ENCODE measurements at places on chromosomes 7 and 10. TPM values are rescaled to one million over a fixed set of nuclear protein-coding genes. Genes with fewer than 3 reads are reported as not detected.

DNA sequence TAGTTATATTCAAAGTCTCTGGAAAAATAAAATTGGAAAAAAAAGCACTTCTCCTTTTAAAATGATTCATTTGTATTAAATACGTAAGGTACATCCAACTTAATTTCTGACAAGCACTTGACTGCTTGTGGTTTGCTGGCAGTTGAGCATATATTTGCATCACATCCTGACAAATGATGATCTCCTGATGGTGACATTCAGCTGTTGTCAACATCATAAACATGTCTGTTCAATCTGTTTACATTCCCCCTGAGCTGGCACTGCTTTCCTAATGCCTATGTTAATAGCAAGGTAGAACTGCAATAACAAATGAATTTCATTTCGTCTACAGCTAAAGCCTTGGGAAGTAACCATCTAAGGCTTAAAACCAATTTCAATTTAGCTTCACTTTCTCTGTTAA, 24.4 kb downstream of the TSPAN12 start:
- no peak overlapping the region for H3K4me3 ChIP-seq
- no peak overlapping the region for H3K27ac ChIP-seq
- no peaks in the 10 kb centered on the region for H3K27me3 ChIP-seq
- H3K4me1 ChIP-seq = peaks cover 8% of the 10 kb centered on the region

GRCh38 chr10:35448687-35449662, 112.7 kb downstream of the CCNY start:
- no peak for DNase-seq
- H3K27ac ChIP-seq = peak overlapping the region; percentile 12
- H3K36me3 ChIP-seq = no peaks in the 10 kb centered on the region

- no peak overlapping the region for H3K27ac ChIP-seq
- no peak overlapping the region for H3K4me3 ChIP-seq
- no peaks in the 10 kb centered on the region for H3K4me1 ChIP-seq
- DNase-seq = no peak
- H3K27me3 ChIP-seq = no peaks in the 10 kb centered on the region
- H3K36me3 ChIP-seq = no peaks in the 10 kb centered on the region
Observed at GRCh38 chr7:156230576-156230975, 410.0 kb upstream of the RNF32 start.

The AMPH gene
- total RNA-seq = 0.20 TPM

The PIP gene
- not detected for total RNA-seq
